ENCODE measurements at places on chromosomes 11 and 22.

- no peak for DNase-seq
These were observed 5.4 kb downstream of the MUC5B start for GRCh38 chr11:1228101-1228821.

GRCh38 chr11:9037046-9037780 is 33.4 kb upstream of the NRIP3 start:
- DNase-seq, result no peak

DNA sequence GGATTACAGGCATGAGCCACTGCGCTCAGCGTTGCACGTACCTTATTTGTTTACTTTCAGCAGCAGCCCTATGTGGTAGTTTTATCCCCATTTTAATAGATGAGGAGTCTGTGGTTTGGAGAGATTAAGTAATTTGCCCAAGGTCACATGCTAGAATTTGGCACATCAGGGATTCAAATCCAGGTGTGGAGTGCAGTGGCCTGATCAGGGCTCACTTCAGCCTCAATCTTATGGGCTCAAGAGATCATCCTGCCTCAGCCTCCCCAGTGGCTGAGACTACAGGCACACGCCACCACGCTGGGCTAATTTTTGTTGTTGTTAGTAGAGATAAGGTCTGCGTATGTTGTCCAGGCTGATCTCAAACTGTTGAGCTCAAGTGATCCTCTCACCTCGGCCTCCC is 18.5 kb upstream of the SPTBN2 start:
- DNase-seq, result no peak

DNA sequence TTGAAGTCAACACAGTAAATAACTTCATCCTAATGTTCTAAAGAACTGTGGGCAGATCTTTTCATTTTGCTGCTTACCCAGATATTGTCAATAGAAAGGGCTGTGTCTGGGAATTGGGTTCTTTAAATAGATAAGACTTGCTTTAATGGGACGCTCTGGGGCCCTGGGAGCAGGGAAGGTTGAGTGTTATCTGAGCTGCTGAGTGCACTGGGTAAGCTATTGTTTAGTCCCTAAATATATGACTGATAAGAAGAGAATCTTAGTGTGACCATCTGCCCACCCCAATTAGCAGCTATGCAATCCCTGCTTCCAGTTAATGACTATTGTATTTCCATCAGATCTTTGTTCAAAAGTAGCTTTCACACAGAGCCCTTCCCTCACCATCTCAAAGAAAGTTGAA is 44.4 kb downstream of the ARHGAP42 start:
- DNase-seq, result no peak

DNA sequence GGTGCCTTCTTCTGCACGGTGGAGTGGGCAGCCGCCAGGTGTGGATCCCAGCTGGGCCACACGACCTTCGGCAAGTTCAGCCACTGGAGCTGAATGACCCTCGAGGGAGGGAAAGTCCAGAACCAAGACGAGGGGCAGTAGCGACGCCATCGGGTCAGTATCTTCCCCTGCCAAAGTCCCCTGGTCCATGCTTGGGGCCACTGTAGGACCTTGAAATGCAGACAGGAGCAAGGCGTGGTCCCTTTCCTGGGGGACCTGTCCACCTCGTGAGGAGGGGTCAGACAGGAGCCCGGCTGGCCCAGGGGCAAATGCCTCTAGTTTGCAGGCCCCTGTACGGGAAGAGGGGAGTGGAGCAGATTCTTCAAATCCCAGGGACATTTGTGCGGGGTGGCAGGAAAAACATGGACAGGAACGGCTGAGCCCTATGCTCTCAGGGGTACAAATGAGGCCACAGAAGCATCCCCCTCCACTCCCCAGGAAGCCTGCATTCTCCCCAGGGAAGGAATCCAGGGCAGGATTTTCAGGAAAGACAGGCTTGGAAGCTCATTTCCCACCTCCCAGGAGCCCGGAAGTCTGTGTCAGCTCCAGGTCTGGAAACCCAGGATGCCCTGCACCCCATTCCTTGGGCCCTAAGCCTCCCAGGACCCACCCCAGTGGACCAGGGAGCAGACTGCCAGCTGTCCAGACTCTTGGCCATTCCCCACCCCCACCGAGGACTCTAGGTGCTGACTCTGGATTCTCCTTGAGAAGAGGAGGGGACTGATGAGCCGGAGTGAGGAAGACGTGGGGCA is 6.6 kb downstream of the SHANK2 start:
- no peak for DNase-seq

DNA sequence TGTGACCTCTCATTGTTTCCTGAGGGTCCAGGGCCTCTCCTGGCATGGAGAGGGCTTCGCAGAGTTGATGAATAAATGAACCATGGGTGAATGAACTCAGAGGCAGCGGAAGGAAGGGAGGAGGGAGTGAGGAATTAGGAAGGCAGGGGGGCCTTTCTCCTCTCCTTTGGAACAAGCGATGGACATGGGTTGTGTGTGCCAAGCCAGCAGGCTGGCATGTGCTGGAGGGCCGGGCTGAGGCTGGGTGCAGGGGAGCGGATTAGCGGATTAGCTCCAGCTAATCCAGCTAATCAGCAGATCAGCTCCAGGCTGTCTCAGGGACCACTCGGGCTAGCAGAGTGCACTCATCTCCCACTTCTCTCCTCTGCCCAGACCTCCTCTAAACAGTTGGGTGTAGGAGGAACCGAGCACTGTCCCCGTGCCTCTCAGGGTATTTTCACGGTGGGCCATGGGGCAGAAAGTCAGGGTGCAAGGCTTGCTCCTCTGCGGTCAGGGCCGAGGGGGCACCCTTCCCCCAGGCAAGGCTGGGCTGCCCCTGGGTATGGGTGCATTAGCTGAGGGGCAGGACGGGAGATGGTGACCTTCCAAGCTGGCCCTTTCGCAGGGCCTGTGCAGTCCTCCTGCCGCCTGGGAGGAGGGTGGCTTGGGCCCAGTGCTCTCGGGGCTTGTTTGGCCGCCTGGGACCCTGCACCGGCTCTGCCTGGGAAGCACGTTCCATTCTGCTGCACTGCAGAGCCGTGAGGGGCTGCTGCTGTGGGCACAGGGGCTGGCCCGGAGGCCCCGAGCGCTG is 120.3 kb upstream of the B3GAT1 start:
- DNase-seq, result no peak

DNA sequence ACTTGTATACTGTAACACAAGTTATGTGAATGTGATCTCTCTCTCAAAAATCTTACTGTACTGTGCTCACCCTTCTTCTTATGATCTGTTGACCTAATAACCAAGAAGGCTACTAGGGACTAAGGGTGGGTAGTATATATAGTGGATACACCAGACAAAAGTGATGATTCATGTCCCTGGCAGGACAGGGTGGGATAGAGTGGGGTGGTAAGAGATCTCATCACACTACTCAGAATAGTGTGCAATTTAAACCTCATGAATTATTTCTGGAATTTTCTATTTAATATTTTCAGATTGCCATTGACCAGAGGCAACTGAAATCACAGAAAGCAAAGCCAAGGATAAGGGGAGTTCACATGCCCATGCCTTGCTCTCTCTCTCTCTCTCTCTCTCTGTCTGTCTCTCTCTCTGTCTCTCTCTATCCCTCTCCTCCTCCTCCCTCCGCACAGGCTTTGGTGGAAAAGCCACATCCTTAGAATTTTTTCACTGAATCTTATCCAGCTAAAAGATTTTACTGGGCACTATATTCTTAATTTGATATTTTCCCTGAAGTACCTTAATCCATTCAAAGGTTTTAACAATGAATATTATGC is 12.0 kb upstream of the STK33 start:
- DNase-seq, result no peak

GRCh38 chr11:114342476-114342875 is 46.3 kb downstream of the NNMT start:
- no peak for DNase-seq

GRCh38 chr11:121575250-121575962 is 122.6 kb upstream of the SORL1-AS1 start:
- no peak for DNase-seq

GRCh38 chr11:62505440-62506091 is 41.0 kb downstream of the AHNAK start:
- DNase-seq, result no peak

DNA sequence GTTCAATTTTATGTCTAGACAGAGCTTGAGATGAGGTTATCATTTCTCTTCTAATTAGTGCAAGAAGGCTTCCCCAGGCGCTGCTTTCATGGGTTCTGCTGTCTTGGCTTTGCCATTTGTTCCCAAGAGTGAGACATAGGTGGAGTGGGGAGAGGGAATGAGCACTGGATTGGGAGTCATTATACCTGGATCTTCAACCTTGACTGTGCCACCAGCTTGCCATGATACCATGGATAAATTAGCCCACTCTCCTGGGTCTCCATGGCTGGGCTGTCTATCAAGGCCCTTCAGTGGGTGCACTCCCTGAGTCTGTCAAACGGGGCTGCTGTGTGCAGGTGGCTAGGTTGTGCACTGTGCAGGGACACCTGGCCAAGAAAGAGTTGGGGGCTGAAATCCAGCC is 15.6 kb upstream of the NECTIN1 start:
- no peak for DNase-seq

GRCh38 chr11:123457187-123457770 is 27.2 kb downstream of the GRAMD1B start:
- no peak for DNase-seq

- peak; percentile 66 for DNase-seq
These were observed 17.6 kb downstream of the GDPD5 start for GRCh38 chr11:75508051-75508561.

- DNase-seq, result no peak
These were observed at the start of gene FJX1 for GRCh38 chr11:35617687-35618496. TSS of gene FJX1 (plus strand) at chr11:35618460. CDS start at chr11:35618637, 177 bp downstream.

- no peak for DNase-seq
These were observed 116.0 kb downstream of the MRTFA start for GRCh38 chr22:40520562-40520961.

- peak; percentile 80 for DNase-seq
These were observed 34.3 kb upstream of the CREB3L1 start for GRCh38 chr11:46242952-46243795.

DNA sequence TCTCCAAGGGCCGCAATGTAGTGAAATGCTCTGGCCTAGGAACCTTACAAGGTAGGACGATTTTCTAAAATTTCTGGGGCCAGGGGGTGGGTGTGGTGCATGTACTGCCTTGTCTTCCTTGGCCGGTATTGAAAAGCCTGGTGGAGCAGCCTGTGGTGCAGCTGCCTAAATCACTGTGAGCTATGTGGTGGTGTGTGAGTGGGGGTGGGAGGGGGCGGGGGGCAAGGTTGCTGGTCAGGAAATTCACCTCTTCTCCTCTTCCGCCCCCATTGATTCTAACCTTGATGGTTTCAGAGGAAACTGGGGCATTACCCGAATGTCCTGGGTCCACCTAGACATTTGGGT is 137.2 kb downstream of the DBX1 start:
- DNase-seq, result no peak

DNA sequence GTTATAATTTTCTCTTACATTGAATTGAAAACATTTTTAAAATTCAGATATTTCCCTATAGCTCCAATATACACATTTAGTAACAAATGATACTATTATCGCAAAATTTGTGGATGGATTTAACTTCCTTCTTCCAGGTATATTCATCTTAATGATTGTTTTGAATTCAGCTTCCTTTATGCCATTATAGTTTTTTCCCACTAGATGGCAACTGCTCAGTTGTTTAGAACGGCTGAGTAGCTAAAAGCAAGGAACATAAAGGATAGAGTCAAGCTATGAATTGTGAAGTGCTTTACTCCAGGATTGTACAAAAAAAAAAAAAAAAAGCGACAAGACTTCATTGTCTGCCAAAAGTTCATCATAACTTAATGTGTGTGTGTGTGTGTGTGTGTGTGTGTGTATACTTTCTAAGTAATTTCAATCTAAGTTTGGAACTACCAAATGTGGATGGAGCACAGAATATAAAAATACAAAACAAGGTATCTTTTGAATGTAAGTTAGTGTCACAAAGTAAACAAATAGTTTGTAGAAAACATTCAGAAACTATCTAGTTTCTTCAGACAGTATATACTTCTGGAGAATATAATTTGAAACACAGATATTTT is 846.4 kb downstream of the DLG2 start:
- DNase-seq, result no peak

DNA sequence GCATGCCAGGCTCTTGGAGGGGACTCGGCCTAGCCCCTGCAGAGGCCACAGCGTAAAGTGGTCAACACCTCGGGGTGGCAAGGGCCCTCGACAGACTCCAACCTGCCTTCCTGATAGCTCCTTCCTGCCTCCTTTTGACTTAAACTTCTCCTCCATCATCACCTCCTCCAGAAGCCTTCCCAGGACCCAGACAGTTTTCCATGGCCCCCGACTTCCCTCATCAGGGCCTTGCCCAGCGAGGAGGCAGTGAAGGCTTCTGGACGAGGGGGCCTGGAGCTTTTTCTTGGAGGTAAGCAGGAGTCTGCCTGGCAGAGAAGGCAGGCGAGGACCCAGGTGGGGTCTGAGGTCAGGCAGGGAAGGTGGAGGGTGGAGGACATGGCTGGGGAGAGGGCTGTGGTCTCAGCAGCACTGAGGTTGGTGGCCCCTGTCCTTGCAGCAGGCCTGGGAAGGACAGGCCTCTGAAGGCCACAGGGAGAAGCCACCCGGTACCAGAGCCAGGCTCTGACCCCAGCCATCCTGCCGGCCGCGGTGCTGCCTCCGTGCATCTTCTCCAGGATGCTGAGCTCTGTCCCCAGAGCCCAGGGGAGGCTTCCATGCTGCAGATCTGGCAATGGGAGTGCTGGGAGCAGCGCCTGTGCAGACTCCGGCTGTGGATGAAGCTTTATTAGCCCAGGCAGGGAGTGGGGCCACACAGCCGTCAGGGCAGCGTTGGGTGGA is 81.4 kb downstream of the WNT7B start:
- no peak for DNase-seq

GRCh38 chr11:115409691-115410220 is 94.5 kb downstream of the CADM1 start:
- no peak for DNase-seq

GRCh38 chr11:76206077-76206326 is 300 bp downstream of the WNT11 start:
- no peak for DNase-seq

DNA sequence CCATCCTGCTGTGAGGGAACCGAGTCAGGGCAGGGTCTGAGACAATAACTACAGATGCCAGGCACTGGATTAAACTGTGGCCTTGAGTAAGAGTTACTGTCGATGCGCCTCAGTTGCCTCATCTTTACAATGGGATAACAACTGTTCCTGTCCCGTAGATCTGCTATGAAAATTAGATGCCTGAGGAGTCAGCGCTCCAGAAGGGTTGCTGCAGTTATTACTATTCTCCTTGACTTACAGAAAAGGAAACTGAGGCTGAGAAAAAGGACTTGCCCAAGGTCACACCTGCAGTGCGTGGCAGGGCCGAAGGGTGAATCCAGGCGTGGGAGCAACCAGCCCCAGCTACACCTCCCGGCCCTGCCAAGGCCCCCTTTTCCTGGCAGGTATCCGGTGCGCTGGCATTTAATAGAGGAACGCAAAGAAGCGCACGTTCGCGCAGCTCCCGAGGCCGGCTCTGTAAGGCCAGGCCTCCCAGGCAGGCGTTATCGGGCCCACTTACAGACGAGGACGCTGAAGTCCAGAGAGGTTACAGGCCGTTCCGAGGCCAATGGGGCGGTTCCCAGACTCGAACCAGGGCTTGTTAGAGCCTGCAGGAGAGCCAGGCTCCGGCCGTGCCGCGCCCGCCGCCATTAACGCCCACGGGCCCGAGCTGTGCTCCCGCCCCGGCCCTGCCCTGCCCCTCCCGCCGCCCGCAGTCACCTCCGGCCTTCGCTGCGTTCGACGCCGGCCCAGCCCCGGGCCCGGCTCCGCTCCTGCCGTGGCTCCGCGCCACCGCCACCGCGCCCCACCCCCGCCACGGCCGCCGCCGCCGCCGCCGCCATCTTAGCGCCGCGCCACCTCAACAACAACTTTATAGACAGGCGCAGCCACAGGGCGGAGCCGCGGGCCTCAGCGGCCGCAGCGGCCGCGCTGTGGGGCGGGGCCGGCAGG is at the start of gene C11orf68:
Gene C11orf68, minus strand, starts transcription at position 852 of the 930 bp plus-strand sequence. Its CDS starts 31 bp downstream, at position 821.
- no peak for DNase-seq

Data from memory B cell (primary cell).